ENCODE measurements at places on chromosomes 7 and 10.

- DNase-seq: no peak
Observed at GRCh38 chr7:22402250-22402649, 45.3 kb upstream of the RAPGEF5 start.

- no peak for DNase-seq
Observed at GRCh38 chr7:36526863-36527548, 137.3 kb downstream of the ANLN start.

- DNase-seq: no peak
Observed at GRCh38 chr7:106561151-106561550, 99.8 kb downstream of the CCDC71L start.

- no peak for DNase-seq
Observed at GRCh38 chr10:72808001-72808400, 85.5 kb upstream of the OIT3 start.

DNA sequence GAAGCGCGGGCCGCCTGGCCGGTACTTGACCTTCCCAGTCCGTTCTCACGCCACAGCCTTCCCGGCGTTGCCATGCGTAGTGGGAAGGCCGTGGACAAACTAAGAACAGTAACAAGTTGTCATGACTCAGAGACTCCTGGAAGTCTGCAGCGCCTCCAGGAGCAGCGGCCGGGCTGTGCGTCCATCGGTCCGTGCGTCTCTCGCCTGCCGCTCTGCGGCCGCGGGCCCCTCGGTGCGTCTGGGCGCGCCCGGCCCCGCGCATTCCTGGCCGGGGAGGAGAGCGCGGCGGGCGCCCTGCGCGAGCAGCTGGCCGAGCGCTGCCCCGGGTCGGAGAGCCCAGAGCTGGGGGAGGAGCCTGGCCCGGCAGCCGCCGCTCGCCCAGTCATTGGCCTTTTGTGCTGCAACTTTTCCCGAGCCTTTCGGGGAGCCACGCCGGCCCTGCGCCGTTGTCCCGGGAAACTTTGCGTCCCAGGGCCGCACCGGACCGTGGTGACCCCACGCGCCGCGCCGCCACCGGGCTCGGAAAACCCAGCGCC lies 123.7 kb downstream of the TACC2 start:
- DNase-seq: no peak

- DNase-seq: peak; percentile 33
Observed at GRCh38 chr7:30931161-30931928, 19.7 kb downstream of the AQP1 start.

Measured in activated effector memory CD4-positive, alpha-beta T cell treated with anti-CD3 and anti-CD28 coated beads, Interleukin-2, amount 50 U/mL, for 16 hours (primary cell).